ENCODE measurements at places on chromosomes 12 and 14.

- DNase-seq: no peak
These were observed 94.3 kb downstream of the LRRC74A start for GRCh38 chr14:76920331-76921087.

DNA sequence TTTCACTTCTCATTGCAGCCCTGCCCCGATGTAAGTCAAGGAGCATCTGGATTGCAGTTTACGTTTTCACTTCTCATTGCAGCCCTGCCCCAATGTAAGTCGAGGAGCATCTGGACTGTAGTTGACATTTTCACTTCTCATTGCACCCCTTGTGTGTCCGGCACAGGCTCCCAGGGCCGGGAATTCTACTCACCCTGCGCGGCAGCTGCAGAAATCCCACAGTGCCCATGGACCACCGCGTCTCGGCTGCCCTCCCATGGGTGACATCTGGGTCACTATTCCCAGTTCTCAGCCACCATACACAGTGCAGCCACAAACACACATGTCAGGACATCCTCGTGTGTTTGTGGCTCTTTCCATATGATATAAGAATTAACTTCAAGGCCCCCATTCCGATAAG lies 378.5 kb downstream of the ADGRD1 start:
- DNase-seq: no peak

- DNase-seq: no peak
These were observed 68.6 kb downstream of the C12orf50 start for GRCh38 chr12:87960566-87960965.

GRCh38 chr14:64639340-64639821 lies 64.8 kb upstream of the PLEKHG3 start:
- DNase-seq: peak; percentile 26

GRCh38 chr14:51575349-51576116 lies 76.2 kb upstream of the FRMD6 start:
- peak; percentile 61 for DNase-seq

GRCh38 chr14:81246461-81247270 lies 25.9 kb upstream of the GTF2A1 start:
- DNase-seq: no peak

- no peak for DNase-seq
These were observed 535.7 kb upstream of the FBXO33 start for GRCh38 chr14:39967885-39968284.
